Putamen (tissue), 1 donor: ENCODE measurements at places on chromosomes 5 and 9.

DNA sequence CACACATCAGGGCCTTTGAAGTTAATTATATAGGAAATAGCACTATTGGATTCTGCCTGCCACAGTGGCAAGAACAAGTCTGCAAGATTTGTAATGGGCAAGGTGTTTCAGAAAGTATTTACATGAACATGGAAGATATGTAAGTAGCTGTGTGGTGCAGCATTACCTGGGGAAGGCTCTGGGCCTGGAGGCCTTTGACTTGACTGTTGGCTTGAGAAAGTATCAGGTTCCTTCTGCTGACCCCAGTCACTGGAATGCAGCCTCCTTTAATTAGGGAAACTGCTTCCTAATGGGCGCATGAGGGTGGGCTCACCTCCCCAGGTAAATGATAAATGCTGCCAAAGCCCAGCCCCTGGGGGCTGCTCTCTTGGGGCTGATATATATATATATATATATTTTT lies 102.7 kb downstream of the GALNT10 start:
- DNase-seq, result no peak

- DNase-seq, result no peak
Observed at GRCh38 chr9:116945817-116946216, 258.7 kb downstream of the TRIM32 start.

GRCh38 chr9:78507037-78507436 lies 210.1 kb downstream of the PSAT1 start:
- no peak for DNase-seq

DNA sequence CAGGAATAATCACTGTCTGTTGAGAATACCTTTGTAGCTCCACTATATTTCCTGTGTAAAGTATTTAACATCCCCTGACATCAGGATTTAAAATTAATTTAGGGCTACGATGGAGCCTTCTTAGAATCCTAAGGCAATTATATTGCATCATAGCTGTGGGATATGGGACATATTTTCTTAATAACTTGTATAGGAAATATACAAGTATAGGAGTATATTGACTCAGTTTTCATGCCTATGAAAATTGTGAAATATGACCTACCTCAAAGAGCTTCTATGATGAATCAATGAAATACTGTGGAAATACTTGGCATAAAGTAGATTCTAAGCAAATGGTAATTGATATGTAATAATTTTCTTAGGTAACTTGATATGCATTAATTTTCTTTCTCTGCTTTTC lies 221.0 kb upstream of the KLF4 start:
- DNase-seq, result no peak

DNA sequence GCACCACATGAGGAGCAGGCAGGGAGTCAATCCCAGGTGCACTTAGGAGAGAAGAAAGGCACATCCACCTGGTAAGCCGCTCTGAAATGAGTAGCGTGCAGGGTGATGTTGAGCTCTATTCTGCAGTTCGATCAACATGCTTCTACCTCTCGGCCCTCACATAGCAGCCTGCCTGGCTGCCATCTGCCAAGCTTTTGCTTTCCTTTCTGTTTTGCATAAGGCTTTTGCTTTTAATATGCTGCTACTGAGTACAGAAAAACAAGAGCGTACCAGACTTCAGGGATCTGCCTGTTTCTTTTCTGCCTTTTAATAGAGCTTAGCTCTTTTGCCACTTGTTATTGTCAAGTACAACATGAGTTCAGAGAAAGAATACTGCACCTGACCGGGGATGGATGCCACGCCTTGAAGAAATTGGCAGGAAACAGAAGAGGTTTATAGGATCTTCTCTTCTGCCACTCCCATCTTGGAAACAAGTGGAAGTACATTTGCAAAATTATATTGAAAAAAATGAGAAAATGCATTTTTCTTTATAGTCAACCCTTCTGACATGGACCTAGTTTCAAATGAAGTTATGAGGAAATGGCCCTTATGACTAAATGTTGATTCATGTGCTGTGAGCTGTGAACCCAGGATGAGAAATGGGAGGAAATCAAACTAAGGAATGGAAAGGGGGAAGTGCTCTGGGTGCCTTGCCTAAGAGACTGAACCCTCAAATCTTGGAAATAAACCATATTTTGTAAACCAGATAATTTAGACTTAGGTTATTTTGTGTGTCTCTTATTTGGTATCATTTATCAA lies 4.0 kb upstream of the FCHO2 start:
- no peak for DNase-seq

DNA sequence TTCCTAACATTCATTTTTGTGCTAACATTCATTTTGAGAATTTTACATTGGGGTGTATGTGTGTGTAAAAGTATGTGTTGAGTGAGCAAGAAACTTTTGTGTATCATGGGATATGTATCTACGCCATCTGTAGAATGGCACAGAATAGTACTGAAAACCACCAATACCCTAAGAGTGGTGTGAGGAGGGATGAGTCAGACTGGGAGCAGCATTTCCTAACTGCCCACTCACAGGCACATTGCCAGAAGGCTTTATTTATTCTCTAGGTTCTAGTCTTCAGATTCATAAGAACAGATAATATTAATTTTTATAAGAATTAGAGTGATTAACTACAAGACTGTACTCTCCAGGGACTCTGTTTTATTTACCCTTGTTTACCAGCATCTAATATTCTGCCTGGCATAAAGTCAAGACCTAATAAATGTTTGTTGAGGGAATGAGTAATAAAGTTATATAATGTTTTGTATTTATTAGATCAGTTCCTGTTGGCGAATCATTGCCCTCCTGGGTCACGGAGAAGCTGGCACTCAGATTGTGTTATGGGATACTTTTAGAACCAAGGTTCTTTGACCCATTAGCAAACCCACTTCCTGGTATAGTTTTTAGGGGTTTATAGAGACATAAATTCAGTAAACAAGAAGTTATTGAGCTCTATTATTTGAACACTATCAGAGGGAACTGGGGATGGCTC lies 159.1 kb upstream of the PPP2R2B start:
- no peak for DNase-seq

DNA sequence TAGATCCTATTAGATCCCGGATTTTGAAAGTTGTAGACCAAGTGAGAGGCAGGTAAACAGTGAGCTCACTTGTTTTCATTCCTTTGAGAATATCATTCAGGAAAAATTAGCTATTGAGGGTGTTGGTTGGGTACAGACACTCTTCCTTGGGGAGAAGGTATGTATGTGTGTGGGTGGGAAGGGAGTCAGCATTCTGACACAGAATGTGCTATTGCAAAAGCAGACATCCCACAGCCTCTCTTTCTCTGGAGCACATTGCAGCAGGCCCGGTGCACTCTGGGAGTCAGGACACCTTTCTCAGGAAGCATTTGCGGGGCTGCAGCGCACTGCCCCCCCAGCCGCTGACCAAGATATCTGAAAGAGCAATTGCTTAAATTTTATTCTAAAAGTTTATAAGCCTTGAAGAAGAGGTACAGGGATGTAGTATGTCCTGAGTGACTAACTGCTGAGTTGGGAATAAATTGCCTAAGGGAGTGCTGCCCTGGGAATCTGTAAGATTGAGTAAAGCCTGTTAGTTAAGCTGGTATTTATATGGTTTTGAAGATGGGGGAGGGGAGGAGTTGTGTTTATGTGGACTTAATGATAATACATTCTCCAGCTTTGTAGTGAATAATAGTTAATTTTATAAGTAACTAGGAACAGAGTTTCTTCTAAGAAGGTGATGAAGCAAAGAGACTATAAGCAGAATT lies 5.2 kb downstream of the TNFAIP8 start:
- DNase-seq, result peak; percentile 61

- DNase-seq, result no peak
Observed at GRCh38 chr5:151775025-151775606, 3.4 kb downstream of the G3BP1 start.

DNA sequence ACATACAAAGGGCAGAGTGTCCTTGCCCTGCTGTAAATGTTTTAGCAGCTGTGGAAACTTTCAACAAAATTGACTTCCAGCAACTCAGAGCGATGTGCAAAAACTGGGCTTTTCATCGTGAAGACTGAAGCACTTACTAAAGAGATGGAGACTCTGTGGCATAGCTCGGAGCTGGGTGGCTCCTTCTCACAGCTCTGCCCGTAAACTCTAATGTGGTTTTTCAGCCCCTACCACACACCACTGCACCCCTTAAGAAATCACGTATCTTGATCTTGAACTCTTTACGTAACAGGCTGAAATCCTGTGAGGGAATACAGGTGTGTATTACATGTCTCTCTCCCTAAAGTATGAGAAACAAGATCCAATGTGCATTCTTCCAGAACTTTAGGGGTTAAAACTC lies 124.4 kb downstream of the MEF2C start:
- DNase-seq, result no peak

- DNase-seq, result no peak
Observed at GRCh38 chr9:134561427-134562145, 80.0 kb upstream of the COL5A1 start.

DNA sequence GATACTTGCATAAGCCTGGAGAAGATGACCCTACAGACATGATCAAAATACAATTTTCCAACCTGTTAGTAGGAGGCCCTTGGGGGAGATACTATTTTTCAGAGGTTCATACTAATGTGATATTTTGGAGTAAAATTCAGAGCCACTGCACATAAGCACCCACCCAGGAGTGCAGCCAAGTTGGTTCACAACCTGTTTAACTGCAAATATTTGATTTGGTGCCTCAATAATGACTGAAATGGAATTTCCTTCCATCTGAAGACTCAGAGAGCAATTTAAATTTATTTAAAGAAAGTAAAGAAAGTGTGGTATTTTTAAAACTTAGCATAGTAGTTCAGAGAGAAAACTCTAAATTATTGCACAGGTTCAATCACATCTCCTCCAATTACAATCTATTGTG lies 77.5 kb upstream of the FBN2 start:
- no peak for DNase-seq

- no peak for DNase-seq
Observed at GRCh38 chr5:72400950-72401349, 80.8 kb downstream of the PTCD2 start.

DNA sequence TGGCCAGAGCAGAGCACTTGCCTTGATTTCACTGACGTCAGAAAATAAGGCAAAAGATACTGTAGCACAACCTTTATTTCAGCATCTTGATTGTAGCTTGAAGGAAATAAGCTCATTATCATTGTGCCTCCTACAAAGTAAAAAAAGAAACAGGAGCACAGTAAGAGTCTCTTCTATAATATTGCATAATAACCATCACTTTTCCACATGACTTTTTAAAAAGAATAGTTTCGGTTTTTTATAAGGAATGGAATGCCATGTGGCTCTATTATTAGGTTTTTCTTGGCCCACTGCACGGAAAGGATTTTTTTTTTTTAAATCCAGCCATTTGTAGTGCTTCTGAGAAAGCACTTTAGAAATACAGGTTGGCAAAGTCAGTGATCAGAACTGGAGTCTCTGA lies 655.3 kb downstream of the LRRC70 start:
- DNase-seq, result peak; percentile 13

DNA sequence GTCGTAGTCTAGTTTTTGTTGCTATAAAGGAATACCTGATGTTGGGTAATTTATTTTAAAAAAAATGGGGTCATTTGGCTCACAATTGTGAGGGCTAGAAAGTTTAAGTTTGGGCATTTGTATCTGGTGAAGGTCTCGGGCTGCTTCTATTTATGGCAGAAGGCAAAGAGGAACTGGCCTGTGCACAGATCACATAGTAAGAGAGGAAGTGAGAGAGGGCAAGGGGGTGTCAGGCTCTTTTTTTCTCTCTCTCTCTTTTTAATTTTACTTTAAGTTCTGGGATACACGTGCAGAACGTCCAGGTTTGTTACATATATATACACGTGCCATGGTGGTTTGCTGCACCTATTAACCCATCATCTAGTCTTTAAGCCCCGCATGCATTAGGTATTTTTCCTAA lies 453.3 kb downstream of the DIRAS2 start:
- DNase-seq, result no peak

GRCh38 chr5:30343707-30344106 lies 849.8 kb upstream of the CDH6 start:
- no peak for DNase-seq

DNA sequence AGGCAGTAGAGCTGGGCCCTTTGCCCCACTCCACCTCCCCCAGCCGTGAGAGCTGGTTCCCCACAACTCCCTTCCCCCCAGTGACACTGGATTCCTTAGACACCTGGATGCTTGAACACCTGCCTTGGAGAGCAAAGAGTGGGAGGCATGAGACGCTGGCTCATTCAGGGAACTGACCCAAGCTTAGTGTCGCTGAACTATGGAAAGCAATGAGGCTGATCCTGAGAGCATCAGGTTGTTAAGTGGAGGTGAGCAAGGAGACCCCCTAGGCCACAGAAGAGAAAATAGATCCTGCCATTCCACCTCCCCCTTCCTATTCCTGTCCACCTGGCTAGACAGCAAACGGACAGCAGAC lies 2.0 kb downstream of the CCL19 start:
- DNase-seq, result no peak

- DNase-seq, result no peak
Observed at GRCh38 chr5:8633259-8633658, 764.3 kb downstream of the MTRR start.

GRCh38 chr5:8473827-8474568 lies 605.0 kb downstream of the MTRR start:
- DNase-seq, result no peak

DNA sequence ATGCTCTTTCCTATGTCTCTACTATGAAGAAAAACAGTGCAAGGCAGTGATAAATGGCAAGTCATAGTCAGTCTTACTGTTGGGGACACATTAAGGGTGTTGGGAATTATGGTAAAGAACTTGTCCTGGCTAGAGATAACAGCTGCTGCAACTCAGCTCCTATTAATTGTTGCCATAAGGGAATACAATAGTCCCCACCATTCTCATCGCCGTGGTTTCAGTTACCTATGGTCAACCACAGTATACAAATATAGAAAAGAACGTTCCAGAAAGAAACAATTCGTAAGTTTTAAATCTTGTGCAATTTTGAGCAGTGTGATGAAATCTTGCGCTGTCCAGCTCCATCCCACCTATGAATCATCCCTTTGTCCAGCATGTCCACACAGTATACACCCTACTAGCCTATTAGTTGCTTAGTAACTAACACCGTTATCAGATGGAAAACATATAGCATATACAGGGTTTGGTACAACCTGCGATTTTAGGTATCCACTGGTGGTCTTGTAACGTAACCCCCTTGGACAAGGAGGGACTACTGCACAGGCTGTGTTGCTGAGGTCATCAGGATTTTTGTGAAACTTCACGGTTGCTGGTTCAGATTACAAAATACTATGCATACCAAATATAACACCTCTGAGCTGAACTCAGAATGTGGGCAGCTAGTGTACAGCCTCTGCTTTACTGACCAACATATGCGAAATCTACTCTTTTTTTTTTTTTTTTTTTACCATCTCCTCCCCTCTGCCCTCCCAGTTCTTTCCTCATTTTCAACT lies 53.5 kb downstream of the ZFR start:
- no peak for DNase-seq

GRCh38 chr5:133316346-133317343 lies 264.8 kb downstream of the HSPA4 start:
- no peak for DNase-seq

DNA sequence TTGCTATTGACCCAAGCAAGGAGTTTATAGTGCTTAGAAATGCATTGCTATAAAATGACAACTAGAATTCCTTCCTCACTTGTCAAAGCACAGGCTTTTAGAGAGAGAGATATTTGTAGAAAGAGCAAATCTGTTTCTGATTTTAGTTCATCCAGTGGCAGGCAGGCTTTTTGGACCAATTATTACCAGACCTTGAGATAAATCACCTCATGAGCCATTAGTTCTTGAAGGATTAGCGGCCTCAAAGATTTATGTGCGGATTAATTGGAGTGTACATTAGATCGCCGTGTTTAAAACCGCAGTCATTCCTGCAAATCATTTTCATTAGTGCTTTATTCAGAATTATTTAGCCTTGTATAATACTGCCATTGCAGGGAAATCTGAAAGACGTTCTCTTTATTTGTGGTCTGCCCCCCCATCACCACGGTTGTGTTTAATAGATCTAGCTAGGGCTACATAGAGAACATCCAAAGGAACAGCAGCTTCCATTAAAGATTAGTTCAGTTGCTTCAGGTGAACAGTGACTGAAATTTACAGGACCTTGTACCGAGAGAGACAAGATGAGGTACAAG lies 28.8 kb upstream of the TJP2 start:
- DNase-seq, result no peak
